ENCODE measurements at places on chromosomes 5 and 9. TPM values are rescaled to one million over a fixed set of nuclear protein-coding genes. Genes with fewer than 3 reads are reported as not detected.
A peak's percentile ranks its signal among the peaks of the same experiment; 100 is the strongest.

- DNase-seq: no peak
These were observed 613.6 kb upstream of the KLF4 start for GRCh38 chr9:108103046-108103693.

DNA sequence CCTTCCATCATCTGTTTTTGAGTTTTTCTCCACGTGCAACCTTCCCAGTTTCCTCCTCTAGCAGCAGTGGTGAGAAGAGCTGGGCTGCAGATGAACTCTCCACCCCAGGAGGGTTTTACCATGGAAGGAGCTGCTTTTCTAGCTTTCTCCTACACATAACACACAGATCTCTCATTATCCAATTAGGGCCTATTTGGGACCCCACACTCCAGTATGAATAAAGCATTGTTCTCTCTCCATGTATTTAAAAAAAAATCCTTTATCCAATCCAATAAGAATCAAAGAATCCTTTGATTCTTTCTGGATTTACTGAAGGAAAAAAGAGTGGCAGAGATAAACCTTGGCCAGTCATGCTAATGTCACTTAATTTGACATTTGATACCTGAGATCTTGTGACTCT lies 31.6 kb upstream of the NAA35 start:
- DNase-seq: no peak

TMOD1 gene
- total RNA-seq: 192 TPM

CKS2 gene
- 7.1 TPM for total RNA-seq

- DNase-seq: peak; percentile 89
These were observed at the start of gene CHSY3 for GRCh38 chr5:129904102-129904666. TSS of gene CHSY3 (plus strand) at chr5:129904465.

MLANA gene
- not detected for total RNA-seq

- no peak for DNase-seq
These were observed 27.6 kb upstream of the ABLIM3 start for GRCh38 chr5:149113669-149114068.

DNA sequence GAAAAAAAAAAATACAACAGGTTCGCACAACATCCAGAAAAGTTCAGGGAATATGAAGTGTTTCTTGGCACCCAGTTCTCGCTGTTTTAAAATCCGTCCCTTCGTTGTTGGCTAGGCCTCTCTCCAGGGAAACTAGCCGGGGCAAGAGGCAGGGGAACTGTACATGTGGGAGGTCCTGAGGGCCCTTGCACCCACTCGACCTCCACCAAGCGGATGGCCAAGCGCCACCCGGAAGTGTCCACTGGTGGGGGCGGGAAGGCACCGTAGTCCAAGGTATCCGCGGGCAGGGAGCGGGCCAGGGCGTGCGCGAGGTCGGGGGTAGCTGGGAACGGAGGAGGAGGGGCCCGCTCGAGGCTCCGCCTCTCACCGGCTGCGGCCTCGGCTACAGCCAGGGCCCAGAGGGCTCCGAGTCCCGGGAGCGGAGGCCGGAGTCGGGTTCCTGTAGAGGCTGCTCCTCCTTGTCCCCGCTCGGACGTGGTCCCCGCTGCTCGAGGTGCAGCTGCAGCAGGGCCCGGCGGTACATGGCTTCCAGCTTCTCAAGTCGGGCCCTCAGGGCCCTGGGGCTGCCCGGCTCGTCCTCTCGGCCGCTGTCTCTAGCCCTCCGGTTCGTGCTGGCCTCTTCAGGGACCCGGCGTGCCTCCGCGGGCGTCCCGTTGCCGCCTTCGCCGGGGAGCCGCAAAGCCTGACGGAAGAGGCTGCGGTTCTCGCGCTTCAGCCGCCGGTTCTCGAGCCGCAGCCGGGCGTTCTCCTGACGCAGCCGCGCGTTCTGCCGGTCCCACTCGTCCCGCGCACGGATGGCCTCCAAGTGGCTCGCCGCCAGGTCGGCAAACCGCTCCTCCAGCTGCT lies 720 bp downstream of the TUSC1 start:
- DNase-seq: peak; percentile 92

- no peak for DNase-seq
These were observed 95.7 kb downstream of the ATPSCKMT start for GRCh38 chr5:10153808-10154537.

PCDHA9 gene
- not detected for total RNA-seq

GRCh38 chr5:174191850-174192655 lies 146.5 kb downstream of the NSG2 start:
- DNase-seq: no peak

All from Right ventricle myocardium superior (tissue), 1 donor.